ENCODE measurements at places on chromosomes 11 and 22.
A peak's percentile ranks its signal among the peaks of the same experiment; 100 is the strongest.

- DNase-seq = no peak
- peaks cover 32% of the 10 kb centered on the region for H3K4me1 ChIP-seq
- no peaks in the 10 kb centered on the region for H3K27me3 ChIP-seq
Observed at GRCh38 chr22:24486501-24486921, 8.6 kb upstream of the UPB1 start.

DNA sequence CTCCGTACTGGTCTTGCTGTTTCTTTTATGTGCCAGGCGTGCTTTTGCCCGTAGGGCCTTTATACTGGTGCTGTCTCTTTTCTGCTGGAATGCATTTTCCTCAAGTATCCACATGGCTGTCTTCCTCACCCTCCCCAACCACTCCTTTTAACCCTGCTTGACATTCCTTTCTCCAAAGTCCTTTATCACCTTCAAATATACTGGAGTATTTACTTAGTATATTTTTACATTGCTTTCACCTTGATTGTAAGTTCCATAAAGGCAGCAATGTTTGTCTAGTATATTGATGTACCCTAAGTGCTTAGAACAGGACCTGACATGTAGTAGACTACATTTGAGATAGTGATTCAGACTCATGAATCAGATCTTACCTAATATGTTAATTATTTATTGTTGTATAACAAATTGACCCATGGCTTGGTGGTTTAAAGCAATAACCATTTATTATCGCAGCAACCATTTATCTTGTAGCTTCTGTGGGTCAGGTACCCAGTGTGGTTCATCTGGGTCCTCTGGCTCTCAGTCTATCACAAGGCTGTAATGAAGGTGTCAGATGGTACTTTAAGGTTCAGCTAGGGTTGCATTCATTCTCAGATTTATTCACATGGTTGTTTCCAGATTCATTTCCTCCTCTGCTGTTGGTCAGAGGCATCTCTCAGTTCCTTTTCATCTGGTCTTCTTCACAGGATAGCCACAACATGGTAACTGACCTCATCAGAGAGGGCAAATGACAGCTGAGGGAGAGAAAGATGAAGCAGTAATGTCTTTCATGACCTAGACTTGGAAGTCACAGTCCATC lies 34.2 kb downstream of the DDX10 start:
- H3K4me1 ChIP-seq = peaks cover 22% of the 10 kb centered on the region
- DNase-seq = no peak
- no peak overlapping the region for H3K4me3 ChIP-seq
- H3K27ac ChIP-seq = peak overlapping the region; percentile 74
- peaks cover 17% of the 10 kb centered on the region for H3K36me3 ChIP-seq

DNA sequence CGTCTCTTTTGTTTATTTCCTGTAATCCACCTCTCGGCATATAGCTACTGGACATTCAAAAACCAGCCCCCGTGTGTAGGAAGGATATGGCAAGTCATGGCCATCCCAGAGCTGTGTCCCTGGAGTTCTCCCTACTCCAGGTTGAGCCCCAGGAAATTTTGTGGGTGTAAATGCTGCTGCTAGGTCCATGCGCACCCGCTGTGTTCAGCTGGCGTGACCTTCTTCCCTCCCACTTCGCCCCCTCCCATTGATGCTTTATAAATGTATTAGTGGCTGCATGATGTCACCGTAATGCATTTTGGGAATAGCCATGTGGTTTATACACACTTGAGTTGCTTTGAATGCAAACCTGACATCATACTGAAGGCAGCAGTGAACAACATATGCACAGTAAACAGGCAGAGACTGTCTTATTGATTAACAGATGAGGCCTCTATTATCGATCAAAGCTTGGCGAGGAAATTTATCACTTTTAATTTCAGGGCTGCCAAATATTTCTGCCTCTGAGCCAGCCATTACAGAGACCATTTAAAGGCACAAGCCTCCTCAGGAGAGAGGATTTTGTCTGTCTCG lies 113.6 kb upstream of the NNMT start:
- DNase-seq = no peak
- H3K4me1 ChIP-seq = peaks cover 27% of the 10 kb centered on the region
- no peak overlapping the region for H3K27ac ChIP-seq
- no peaks in the 10 kb centered on the region for H3K27me3 ChIP-seq
- no peaks in the 10 kb centered on the region for H3K36me3 ChIP-seq

DNA sequence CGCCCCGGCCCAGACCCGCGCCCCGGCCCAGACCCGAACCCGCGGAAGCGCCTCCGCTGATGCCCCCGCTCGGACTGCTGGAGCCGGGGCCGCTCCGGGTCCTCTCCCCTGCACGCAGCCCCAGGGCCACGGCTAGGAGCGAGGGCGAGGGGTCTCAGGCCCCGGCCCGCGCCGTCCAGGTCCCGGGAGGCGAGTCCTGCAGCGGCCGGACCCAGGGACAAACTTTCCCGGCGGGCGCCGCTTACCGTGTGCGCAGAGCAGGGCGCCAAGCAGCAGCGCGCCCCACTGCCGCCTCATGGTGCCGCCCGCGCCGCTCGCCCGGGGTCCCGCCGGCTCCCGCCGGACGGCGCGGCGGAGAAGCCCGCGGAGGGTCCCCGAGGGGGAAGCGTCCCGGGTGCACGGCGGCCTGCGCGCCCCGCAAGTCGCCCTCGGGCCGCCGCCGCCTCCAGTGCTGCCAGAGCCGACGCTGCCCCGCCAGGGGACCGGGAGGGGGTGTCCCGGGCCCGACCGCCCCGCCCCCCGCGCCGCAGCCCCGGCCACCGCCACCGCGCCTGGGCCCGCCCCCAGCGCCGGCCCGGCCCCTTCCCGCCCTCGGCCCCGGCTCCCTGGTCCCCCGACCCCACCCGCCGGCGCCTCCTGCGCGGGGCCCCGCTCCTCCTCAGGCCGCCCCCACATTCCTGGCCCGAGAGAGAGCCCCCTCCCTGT lies at the start of gene LRP4:
Gene LRP4, minus strand, starts transcription at position 468 of the 705 bp plus-strand sequence. Its CDS starts 171 bp downstream, at position 297.
- H3K36me3 ChIP-seq = no peaks in the 10 kb centered on the region
- H3K27me3 ChIP-seq = no peaks in the 10 kb centered on the region
- peak within 1 kb of the TSS; percentile 56 for H3K27ac ChIP-seq
- peak within 1 kb of the TSS; percentile 81 for H3K4me3 ChIP-seq

Data from RWPE2 (cell line).